Vein endothelial cell (primary cell): ENCODE measurements at places on chromosomes 2 and 18. TPM values are rescaled to one million over a fixed set of nuclear protein-coding genes. Genes with fewer than 3 reads are reported as not detected.

The TGFBRAP1 gene
- total RNA-seq: 54.4 and 55.5 TPM in 2 replicates

The TNS1 gene
- 25.7 and 35.3 TPM in 2 replicates for total RNA-seq

The TRIB2 gene
- 32.2 and 64.7 TPM in 2 replicates for total RNA-seq

The DNER gene
- total RNA-seq: 0.33 and 0.67 TPM in 2 replicates

The PIKFYVE gene
- 33.3 and 39.1 TPM in 2 replicates for total RNA-seq

The ADGRF3 gene
- total RNA-seq: under 0.01 and 0.38 TPM in 2 replicates

The TEX44 gene
- total RNA-seq: not detected in 2 replicates

The LAMA3 gene
- 6.2 and 6.5 TPM in 2 replicates for total RNA-seq

The SCG2 gene
- not detected in 2 replicates for total RNA-seq

The GKN2 gene
- 0.38 and 0.65 TPM in 2 replicates for total RNA-seq

The FOSL2 gene
- 50.9 and 72.5 TPM in 2 replicates for total RNA-seq

The LRRC30 gene
- not detected in 2 replicates for total RNA-seq

The TWIST2 gene
- total RNA-seq: 1.6 and 1.8 TPM in 2 replicates

The EMX1 gene
- not detected in 2 replicates for total RNA-seq

The GREB1L gene
- 6.0 and 12.4 TPM in 2 replicates for total RNA-seq

The HIBCH gene
- total RNA-seq: 9.5 and 14.2 TPM in 2 replicates

The ANKRD30BL gene
- not detected in 2 replicates for total RNA-seq

The TMEM182 gene
- 0.48 and 0.98 TPM in 2 replicates for total RNA-seq

The UPP2 gene
- not detected in 2 replicates for total RNA-seq

The PNO1 gene
- total RNA-seq: 17.0 and 23.2 TPM in 2 replicates

The NGEF gene
- total RNA-seq: 0.10 TPM in 1 of 2 replicates, not detected in the other

The KIF5C gene
- total RNA-seq: 0.29 and 0.33 TPM in 2 replicates

The CRYGD gene
- not detected in 2 replicates for total RNA-seq

The HOXD4 gene
- 7.8 and 9.4 TPM in 2 replicates for total RNA-seq

The IL37 gene
- 0.19 TPM in 1 of 2 replicates, not detected in the other for total RNA-seq

The ZNF385B gene
- total RNA-seq: not detected in 2 replicates

The HJURP gene
- 14.7 and 25.5 TPM in 2 replicates for total RNA-seq

The RNU2-63P gene
- not detected in 2 replicates for total RNA-seq

The FKBP7 gene
- 21.3 and 23.5 TPM in 2 replicates for total RNA-seq

The ZBTB7C gene
- under 0.01 TPM in 1 of 2 replicates, not detected in the other for total RNA-seq

The LYG1 gene
- 0.98 TPM in 1 of 2 replicates, not detected in the other for total RNA-seq

The SAG gene
- total RNA-seq: not detected in 2 replicates

The TGFA gene
- total RNA-seq: 4.2 and 5.3 TPM in 2 replicates

The BIRC6 gene
- 146 and 178 TPM in 2 replicates for total RNA-seq

The HTR2B gene
- 1.3 and 1.6 TPM in 2 replicates for total RNA-seq

The MAP3K19 gene
- not detected in 2 replicates for total RNA-seq

The SMARCAL1 gene
- 14.4 and 17.0 TPM in 2 replicates for total RNA-seq

The TMEM247 gene
- total RNA-seq: not detected in 2 replicates

The MAPRE3 gene
- total RNA-seq: 1.5 and 2.9 TPM in 2 replicates

The LAPTM4A gene
- 118 and 120 TPM in 2 replicates for total RNA-seq

The TOGARAM2 gene
- total RNA-seq: 0.10 TPM in 1 of 2 replicates, not detected in the other

The GLB1L gene
- 5.7 and 6.9 TPM in 2 replicates for total RNA-seq

The ACTG2 gene
- total RNA-seq: 0.67 TPM in 1 of 2 replicates, not detected in the other

The SCN7A gene
- total RNA-seq: not detected in 2 replicates

The CASP10 gene
- 45.1 and 56.7 TPM in 2 replicates for total RNA-seq

The EPB41L5 gene
- 17.6 and 24.9 TPM in 2 replicates for total RNA-seq

The SLC14A1 gene
- not detected in 2 replicates for total RNA-seq

The C2orf66 gene
- total RNA-seq: under 0.01 and 0.38 TPM in 2 replicates

The INSIG2 gene
- total RNA-seq: 14.8 and 15.0 TPM in 2 replicates

The RND3 gene
- 69.8 and 83.6 TPM in 2 replicates for total RNA-seq

The AFF3 gene
- under 0.01 and 0.10 TPM in 2 replicates for total RNA-seq

The HTRA2 gene
- 32.9 and 42.8 TPM in 2 replicates for total RNA-seq
